ENCODE measurements at places on chromosomes 3 and 15. TPM values are rescaled to one million over a fixed set of nuclear protein-coding genes. Genes with fewer than 3 reads are reported as not detected.
A peak's percentile ranks its signal among the peaks of the same experiment; 100 is the strongest.

GRCh38 chr3:192365571-192365970 lies 361.8 kb downstream of the FGF12 start:
- DNase-seq = no peak

SIDT1 gene
- polyA plus RNA-seq = 1.0 TPM

DNA sequence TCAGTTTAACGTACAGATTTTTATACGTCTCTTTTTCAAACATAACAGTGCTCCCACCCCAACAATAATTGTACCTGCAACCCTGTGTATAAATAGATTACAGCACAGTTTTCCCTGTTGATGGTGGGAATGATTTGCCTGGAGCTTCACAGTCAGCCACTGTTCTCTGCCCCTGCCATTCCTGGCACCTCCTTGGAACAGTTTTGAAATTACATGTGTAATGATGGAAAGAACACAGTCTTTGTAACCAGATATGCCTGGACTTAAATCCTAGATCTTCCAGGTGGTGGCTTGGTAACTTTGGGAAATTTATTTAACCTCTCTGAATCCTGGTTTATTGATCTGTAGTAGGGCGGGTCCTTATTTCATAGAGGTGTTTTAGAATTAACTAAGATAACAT lies 27.0 kb downstream of the CRYBG3 start:
- DNase-seq = no peak

BOC gene
- polyA plus RNA-seq = 3.2 TPM

SLC7A14 gene
- 0.01 TPM for polyA plus RNA-seq

- DNase-seq = no peak
Observed at GRCh38 chr3:42256135-42256819, 9.7 kb downstream of the CCK start.

GRCh38 chr3:11807686-11808085 lies 39.0 kb downstream of the TAMM41 start:
- DNase-seq = peak; percentile 55

TBC1D2B gene
- polyA plus RNA-seq = 21.8 TPM

DNA sequence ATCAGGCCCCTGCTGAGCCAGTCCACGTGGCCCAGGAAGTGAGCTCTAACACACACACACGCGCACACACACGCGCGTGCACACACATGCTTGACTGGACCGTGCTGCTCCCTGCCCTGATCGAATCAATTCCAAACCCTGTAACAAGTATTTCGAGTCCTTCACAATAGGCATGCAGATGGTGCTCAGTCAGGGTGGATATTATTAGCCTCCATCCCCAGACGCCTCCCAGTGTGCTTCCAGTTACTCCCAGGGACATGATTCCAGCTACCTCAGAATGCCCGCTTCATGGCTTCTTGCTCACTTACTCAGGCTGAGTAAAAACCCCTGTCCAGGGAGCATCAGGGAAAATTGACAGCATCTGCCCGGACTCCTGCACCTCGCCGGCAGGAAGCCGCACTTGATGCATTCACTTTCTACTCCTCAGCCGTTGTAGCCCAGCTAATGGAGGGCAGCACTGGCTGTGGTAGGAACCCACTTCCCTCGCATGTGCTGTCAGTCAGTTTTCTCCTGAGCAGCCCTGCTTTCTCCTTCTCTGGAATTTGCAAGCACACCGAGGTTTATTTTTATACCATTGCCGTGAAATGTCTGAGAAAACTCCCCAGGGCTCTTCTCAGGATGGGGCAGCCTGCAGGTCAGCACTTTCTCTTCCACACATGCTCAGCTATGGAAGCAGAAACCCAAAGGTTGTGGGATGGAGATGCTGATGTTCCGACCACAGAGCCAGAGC lies 126.1 kb upstream of the ABHD17C start:
- DNase-seq = no peak

TIMP4 gene
- polyA plus RNA-seq = 1.4 TPM

- DNase-seq = no peak
Observed at GRCh38 chr15:35058534-35059054, 26.5 kb downstream of the NANOGP8 start.

DNA sequence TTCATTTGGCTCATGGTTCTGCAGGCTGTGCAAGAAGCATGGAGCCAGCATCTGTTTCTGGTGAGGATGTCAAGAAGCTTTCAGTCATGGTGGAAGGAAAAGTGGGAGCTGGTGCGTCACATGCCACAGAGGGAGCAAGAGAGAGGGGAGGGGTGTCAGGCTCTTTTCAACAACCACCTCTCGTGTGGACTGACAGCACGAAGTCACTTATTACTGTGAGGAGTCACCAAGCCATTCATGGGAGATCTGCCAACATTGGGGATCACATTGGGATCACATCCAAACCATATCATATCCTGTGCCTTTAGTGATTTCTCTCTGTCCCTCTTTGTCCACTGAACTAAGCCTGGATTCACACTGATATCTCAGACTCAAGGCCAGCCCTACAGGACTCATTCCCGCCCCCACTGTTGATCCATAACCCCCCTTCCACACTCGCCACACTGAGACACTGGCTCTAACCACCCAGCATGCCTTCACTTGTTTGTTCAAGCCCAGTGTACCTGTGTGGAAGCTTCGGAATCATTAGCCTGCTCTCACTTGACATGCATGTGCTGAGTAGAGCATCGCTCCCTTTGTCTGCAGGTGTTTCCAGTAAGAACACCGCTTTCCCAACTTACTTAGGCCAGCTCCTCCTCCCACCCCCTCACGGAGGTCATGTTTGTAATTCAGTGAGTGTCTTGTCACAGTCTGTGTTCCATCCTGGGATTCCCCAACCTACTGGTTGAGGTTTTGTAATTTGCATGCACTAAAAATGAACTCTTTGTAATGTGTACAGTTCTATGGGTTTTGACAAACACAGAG lies 132.2 kb downstream of the KLF13 start:
- DNase-seq = no peak

- no peak for DNase-seq
Observed at GRCh38 chr15:29457729-29458128, 188.1 kb upstream of the NSMCE3 start.

DNA sequence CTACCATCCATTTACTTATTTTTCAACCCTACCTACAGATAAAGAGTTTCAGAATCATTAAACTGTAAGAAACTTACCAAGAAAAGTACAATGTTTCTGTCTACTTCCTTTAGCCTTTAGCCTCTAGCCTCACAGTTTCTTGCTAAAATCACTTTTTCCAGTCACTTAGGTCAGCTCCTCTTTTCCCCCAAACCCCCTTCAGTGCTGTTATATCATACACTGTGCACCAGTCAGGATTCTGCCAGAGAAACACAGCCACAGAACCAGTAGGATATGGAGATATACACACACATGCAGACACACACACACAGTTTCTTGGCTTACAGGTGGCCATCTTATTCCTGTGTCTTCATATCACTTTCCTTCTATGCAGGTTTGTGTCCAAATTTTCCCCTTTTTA lies 139.9 kb upstream of the LIPC start:
- DNase-seq = no peak

MAP4 gene
- 62.6 TPM for polyA plus RNA-seq

HAUS2 gene
- polyA plus RNA-seq = 13.5 TPM

- no peak for DNase-seq
Observed at GRCh38 chr3:94064243-94064860, 1.5 kb downstream of the NSUN3 start.

DNA sequence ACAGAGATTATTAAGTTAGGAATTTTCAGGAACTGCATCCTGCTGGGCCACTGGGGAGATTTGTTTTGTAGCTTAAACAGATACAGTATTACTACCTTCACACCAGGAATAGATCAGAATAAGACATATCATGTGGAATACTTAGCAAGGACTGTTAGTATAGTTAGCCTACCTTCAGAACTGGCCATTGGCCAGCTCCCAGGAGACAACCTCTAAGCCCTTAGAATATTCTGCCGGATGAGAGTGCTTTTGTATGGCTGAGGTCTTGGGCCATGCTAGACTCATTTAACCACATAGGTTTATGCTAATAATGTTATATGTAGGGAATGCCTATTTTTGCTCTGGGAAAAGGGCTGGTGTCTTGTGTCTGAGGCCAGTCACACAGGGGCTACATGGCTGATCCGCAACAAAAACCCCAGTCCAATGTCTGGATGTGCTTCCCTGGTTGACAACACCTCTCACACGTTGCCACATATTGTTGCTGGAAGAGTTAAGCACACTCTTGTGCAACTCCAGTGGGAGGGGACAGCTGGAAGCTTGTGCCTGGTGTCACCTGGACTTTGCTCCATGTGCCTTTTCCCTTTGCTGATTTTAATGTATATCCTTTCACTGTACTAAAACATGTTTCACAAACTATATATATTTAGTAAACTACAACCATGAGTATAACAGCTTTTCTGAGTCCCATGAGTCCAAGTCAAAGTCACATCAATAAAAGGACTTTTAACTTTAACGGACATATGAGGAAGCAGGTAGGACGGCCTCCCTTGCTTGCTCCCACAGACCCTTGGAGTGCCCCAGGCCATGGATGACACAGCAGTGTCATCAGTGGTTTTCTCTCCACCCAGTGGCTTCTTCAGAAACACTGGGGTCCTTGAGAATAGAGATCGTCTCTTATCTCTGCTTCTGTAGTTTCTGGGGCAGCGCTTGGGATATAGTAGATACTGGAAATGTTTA lies 118.0 kb upstream of the C3orf80 start:
- no peak for DNase-seq

GRAMD1C gene
- 4.4 TPM for polyA plus RNA-seq

DNA sequence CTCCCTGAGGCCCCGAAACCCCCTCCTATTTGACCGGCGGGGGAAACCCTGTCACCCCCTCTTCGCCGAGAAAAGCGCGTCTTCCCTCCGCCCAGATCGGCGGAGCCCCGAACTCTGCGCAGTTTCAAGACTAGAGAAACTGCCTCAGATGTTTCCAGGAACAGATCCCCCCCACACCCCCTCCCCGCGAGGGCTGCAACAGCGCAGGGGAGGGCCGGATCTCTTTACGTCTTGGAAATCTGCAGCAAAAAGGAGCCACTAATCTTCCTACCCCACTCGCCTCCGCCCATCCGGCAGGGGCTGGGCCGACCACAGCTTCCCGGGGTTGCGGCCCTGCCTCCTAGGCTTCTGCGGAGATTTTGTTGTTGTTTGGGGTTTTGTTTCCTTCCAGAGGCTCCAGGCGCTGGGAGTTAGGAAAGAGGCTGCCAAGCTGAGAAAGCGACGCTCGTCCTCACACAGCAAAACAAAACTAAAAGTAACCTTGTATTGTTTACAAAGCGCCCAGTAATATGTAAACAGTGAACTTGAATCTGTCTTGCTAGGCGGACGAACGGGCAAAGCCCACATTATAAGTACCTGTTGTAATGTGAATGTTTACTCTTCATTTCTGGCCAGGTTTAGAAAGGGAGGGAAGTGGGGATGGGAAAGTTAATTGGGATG lies 2.2 kb downstream of the FOXB1 start:
- DNase-seq = peak; percentile 74

DNA sequence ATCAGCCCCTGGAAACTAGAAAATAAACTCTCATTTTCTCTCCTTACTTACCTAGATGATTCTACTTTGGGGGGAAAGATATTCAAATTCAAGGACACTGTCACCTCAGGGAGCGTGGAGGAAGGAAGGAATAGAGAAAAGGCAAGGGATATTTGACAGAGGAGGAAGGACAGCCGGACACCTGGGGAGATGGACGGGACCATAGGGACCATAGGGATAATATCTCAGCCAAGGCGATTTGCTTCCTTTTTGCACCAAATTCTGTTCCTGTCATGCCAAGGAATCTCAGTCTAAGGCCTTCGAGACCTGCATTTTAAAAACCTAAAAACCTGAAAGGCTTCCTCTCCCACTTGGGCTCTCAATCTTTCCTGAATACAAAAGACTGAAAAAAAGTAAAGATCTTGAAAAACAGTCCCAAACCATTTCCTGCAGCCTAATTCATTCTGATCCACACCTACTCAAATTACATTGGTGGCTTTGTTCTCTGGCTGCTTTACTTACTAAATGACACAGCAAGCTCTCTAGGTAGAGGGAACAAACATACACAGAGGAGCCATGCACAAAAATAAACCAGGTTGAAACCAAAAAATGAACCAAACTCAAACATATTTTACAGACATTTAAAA lies 73.9 kb upstream of the SLC24A5 start:
- no peak for DNase-seq

DNA sequence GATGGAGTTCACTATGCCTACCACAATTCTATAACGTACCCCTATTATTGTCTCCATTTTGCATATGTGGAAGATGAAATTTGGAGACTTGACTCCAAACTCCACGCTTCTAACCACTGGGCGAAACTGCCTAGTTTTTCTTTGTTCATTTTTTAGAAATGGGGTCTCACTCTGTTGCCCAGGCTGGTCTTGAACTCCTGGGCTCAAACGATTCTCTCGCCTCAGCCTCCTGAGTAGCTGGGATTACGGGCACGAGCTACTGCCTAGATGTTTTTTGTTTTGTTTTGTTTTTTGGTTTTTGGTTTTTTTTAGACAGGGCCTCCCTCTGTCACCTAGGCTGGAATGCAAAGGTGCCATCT lies 584 bp upstream of the RPL32 start:
- DNase-seq = no peak

GRCh38 chr15:92244703-92245102 lies 149.0 kb upstream of the ST8SIA2 start:
- no peak for DNase-seq

BTLA gene
- 0.30 TPM for polyA plus RNA-seq

DNA sequence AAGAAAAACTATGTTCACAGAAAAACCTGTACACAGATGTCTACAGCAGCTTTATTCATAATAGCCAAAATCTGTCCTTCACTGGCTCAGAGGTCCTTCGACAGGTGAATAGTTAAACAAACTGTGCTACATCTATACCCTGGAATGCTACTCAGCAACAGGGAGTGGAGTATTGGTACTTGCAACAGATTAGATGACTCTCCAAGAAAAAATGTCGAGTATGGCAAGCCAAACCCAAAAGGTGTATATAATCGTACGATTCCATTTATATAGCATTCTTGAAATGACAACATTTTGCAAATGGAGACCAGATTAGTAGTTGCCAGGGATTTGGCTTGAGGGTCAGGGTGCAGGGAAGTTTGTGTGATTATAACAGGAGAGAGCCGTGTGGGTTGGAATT lies 22.4 kb upstream of the RGMA start:
- peak; percentile 6 for DNase-seq

DNA sequence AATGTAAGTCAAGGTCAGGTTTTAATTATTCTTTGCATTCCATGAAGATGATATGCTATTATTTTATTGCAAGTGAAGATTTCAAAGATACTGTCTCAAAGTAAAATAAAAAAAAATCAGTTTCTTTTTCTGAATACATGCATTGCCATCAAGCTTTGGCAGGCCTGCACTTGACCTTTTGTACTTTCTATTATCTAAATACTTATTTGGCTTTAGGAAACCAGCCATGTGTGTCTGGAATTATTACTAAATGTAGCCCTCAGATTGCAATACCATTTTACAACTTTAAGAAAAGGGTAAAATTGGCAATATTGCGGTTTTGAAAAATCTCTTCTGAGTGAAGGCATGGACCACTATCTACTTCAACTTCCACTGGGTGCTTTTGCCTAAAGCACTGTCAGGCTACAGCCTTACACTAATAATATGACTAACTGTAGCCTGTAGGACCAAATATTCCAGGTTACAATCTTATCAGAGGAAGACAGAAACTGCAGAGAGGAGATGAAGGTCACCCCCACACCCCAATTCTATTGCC lies 349.4 kb upstream of the DCBLD2 start:
- no peak for DNase-seq

DNA sequence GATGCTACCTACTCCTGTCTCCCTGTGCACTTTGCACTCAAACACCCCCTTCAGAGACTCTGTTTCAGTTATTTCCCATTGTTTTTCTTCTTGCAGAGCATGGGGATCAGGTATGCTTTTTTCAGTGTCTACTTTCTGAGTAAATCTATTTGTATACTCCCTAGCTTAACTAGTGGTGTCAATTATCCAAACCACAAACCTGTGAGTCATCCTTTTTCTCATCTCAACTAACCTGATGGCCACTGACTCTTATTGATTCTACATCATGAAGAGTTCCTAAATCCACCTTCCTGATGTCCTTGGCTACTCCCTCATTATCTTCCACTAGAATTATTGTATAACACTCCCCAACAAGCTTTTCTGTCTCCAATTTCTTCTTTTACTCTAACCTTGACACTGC lies 68.0 kb downstream of the DIPK2A start:
- DNase-seq = no peak
